Fibroblast of skin of abdomen (primary cell): ENCODE measurements at places on chromosomes 6 and 20.

GRCh38 chr20:4454111-4454510, 267.6 kb upstream of the PRND start:
- DNase-seq: no peak

DNA sequence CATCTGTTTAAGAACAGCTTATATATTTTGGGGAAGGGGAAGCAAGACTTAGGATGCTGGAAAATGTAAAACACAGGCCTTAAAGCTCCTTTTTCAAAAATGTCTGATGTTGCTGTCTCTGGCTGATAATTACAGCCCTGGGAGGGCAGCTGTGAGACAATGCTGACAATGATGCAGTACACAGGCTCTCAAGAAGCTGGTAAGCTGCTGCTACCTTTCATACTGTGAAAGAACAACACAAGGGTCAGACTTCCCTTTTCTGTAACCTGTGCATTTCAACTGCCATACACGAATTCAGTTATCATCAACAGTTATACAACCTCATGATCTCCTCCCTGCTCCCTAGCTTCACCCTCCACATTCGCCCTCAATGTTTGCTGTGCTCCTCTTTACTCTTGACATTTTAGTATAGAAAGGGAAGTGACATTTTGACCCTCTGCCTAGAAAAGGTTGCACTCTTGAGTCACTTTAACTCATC, 25.2 kb downstream of the MAP7 start:
- DNase-seq: no peak

DNA sequence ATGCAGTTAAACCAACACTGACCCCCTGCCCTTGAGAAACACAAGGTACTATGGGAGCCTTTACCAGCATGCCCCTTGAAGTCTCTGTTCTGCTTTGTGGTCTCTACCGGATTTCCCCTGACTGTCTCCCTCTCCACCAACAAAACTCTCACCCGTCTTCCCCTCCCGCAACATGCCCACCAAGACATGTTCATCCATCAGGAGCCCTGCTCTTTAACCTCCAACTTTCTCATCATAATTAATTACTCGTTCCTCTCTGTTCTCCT, 1.1 kb downstream of the ZNF165 start:
- DNase-seq: no peak

GRCh38 chr6:112743323-112743722, 396.2 kb downstream of the RFPL4B start:
- peak; percentile 39 for DNase-seq

- DNase-seq: peak; percentile 86
Observed at GRCh38 chr6:115618256-115618655, 442.4 kb downstream of the FRK start.

DNA sequence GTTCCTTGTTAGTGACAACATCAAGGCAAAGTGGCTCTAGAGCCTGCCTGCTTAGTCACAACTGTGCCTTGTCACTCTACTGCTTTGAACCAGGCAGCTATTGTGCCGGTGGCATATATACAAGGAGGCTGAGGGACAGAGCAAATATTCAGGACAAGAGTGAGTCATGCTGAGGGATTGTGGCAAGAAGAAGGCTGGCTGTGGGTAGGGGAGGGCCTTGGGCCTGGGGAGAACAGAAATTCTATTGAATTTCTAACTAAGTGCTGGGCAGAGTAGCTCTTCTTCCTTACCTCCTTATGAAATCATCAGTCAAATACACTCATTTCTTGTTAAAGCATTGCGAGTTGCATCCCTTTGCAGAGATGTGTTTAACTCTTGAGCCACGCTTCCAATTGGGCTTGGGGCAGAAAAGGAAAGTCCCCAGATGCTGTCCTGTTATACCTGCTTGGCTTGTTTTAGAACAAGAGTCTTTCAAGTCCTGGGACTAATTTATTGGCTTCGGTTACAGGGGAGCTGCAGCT, 59.7 kb downstream of the PFDN4 start:
- peak; percentile 31 for DNase-seq

DNA sequence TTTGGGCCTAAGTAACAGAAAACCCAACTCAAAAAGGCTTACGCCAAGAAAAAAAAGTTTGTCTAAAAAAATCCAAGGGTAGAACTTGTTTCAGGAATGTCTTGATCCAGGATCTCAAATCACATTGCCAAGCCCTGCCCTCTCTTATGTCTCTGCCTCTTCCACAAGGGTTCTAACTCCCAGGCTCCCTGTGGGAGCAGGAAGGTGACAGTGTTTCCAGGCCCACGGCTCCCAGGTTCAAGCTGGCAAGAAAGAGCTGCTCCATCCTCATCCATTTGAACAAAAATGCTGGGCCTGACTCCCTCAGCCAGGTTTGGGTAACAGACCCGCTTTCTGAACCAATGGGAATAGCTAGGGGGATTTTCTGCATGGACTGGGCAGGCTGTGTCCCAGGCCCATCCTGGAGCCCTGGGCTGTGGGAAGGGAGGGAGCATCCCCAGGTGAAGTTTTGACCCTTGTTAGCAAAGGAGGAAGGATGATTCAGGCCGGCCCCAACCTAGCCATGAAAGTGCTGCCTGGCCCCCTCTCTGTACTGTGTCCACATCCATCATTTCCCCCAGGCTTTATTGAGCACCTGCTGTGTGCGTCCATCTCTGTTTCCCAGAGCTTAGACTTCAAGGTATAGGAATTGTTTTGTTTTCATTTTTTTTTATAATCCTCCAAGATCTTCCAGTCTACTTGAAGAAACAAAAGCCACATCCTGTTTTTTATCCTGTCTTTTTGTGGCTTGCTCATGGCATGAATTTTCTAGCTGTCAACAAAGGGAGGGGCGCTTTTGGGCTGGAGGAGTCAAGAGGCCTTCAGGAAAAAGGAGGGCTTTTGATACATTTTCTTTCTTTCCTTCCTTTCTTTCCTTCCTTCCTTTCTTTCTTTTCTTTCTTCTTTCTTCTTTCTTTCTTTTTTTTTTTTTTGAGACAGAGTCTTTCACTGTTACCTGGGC, 159.8 kb downstream of the TFAP2C start:
- no peak for DNase-seq

- DNase-seq: no peak
Observed at GRCh38 chr6:14622085-14622484, 504.5 kb downstream of the CD83 start.

DNA sequence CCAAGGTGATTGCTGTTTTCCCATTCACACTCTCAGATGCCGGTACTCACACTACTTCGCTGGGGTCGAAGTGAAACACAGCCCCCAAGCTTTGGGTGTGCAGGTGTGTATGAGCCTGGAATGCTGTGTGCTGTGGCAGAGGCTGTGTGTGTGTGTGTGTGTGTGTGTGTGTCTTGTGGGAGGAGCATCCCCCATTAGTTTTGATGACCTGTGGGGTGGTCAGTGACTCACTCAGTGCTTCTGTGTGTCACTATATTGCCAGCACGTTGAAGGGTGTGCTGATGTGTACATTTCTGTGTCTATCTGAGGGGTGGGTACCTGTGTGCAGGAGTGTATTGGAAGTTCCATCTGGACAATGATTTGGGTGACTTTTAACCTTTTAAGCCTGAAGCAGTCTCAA, 5.0 kb upstream of the SLC12A5 start:
- no peak for DNase-seq

DNA sequence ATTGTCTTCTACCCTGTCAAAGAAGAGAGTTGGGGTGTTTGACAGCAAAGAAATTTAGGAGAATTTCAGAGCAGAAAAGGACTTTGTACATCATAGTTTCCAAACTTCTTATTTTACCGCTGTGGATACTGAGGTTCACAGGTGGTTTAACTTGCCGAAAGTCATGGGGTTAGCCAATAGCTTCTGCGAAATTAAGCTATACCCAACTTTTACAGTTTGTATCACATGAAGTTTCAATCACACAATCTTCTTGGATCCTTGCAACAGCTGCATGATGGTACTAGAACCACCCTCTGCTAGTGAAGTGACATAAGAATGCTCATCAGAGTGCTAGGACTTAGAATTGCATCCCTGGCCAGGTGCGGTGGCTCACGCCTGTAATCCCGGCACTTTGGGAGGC, 345.5 kb downstream of the CD83 start:
- DNase-seq: no peak

GRCh38 chr6:140321891-140322290, 947.4 kb upstream of the CITED2 start:
- DNase-seq: no peak

- DNase-seq: no peak
Observed at GRCh38 chr6:29131691-29132090, 23.8 kb downstream of the OR2J3 start.

DNA sequence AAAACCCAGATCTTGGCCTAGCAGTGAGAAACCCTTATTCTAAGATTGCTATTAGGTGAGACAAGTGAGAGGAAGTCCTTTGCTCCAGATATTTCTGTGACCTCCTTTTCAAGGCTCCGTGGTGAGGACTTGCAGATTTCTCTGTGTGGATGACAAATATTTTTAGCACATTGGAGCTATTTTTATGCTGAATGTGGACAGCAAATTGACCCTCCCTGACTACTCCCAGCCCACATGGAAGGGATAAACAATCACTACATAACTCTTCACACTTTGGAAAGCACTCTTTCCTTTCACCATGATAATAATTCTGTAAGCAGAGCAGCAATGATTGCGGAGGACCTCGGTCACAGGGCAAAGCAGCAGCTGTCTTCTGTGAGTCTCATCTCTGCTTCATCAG, 88.0 kb upstream of the ADGRF1 start:
- no peak for DNase-seq

GRCh38 chr20:6039766-6040165, 14.1 kb downstream of the LRRN4 start:
- DNase-seq: no peak

DNA sequence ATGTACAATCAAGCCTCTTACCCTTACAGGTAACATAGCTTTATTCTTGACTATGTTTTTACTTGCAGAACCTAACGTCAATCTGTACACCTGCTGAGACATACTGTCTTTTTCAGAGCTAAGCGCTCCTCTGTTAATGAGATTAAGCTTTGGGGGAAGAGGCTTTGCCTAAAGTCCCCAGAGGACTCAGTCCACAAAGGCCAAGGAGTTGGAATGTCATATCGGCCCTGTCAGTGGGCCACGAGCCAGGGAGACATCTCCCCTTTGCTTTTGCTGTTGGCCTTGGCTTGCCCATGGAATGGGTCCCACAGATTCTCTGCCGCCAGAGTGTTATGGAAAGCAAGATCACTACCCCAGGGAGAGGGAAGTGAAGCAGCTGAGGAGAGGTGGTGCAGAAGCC, 64.1 kb upstream of the SOX4 start:
- DNase-seq: no peak

DNA sequence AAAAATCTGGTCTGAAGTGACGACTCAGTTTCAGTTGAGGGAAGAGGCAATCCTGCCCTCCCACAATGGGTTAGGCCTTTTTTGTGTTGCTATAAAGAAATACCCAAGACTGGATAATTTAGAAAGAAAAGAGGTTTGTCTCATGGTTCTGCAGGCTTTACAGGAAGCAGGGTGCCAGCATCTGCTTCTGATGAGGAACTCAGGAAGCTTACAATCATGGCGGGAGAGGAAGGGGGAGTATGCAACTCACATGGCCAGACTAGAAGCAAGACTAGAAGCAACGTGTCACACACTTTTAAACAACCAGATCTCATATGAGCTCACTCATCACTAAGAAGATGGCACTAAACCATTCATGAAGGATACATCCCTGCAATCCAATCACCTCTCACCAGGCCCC, 529.3 kb downstream of the KIF16B start:
- DNase-seq: no peak

DNA sequence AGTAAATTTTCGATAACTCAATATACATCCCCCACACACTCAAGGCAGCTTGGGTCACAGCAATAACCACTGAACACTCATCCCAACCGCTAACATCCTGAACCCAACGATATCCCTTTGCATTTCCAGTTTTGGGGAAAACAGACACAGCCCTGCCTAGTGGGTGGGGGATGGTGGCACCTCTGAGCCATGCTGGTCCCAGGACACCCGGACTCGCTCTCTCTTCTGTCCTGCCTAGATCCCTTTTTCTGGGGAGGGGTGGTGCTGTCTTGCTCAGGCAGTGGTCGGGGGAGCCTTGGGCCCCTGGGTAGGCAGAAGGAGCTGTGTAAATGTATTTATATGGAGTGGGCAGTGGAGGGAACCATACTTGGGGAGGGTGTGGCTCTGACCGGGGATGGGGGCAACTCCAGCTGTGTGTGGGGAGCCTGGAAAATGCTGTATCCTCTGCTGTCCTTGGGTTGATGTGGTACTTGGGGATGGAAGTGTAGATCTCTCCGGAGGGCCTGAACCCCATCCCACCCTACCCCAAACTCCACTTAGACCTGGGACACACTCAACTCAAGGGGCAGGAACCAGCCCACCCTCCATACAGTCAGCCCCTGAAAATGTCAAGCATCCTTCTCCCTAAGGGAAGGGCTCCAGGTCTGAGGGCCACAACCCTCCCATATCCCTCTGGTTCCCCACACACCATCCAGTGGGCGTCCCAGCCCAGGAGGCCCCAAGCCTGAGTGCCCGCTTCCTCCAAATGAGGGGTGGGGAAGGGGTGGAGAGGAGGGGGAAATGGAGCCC, 23.7 kb upstream of the SLC22A7 start:
- no peak for DNase-seq

DNA sequence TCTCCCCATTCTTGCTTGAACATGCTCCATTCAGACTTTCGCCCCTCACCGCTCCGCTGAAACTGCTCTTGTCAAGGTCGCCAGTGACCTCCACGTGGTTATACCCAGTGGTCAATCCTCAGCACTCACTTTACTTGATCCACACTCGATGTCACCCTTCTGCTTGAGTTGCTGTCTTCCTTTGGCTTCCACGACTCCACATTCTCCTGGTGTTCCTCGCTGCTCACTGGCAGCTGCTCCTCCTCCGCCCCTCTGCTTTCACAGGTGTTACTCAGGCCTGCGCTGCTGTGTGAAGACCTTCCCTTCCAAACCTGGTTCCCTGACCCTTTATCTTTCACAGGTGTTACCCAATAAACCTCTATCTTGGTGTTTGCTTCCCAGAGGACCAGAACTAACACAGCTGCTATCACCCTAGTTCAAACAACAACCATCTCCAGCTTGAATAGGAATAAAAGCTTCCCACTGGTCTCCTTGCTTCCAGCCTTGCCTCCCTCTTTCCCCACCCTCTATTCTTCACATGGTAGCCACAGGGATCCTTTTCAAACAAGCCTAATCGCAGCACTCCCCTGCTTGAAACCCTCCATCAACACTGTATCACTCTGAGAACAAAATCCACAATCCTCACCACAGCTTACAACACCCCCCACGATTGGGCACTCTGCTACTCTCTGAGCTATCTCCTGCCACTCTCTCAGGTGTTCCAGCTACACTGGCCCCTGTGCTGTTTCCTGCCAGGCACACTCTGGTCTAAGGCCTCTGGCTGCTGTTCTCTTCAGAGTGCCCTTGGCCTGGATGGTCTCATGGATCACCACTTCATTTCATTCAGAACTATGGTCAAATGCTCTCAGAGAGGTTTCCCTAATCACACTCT, 10.7 kb downstream of the PPIL1 start:
- DNase-seq: no peak

GRCh38 chr6:14584450-14584849, 466.9 kb downstream of the CD83 start:
- no peak for DNase-seq

DNA sequence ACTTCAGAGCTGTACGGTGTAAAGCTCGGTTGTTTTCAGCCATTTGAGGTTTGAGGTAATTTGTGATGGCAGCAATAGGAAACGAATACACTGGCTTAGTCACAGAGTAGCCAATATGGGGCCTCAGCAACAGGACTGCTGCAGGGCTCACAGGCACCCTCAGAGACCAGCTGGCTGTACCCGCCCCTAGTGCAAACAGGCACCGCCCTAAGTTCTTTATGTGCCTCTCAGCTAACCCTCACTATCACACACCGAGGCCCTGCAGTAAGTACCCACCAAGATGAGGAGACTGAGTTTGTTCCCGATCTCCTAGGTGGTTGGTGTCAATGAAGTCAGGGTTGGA, 11.2 kb upstream of the SERPINB9 start:
- no peak for DNase-seq

- DNase-seq: no peak
Observed at GRCh38 chr6:41429506-41430504, 94.4 kb downstream of the NCR2 start.
